ENCODE measurements at places on chromosomes 13 and 19.
A peak's percentile ranks its signal among the peaks of the same experiment; 100 is the strongest.

DNA sequence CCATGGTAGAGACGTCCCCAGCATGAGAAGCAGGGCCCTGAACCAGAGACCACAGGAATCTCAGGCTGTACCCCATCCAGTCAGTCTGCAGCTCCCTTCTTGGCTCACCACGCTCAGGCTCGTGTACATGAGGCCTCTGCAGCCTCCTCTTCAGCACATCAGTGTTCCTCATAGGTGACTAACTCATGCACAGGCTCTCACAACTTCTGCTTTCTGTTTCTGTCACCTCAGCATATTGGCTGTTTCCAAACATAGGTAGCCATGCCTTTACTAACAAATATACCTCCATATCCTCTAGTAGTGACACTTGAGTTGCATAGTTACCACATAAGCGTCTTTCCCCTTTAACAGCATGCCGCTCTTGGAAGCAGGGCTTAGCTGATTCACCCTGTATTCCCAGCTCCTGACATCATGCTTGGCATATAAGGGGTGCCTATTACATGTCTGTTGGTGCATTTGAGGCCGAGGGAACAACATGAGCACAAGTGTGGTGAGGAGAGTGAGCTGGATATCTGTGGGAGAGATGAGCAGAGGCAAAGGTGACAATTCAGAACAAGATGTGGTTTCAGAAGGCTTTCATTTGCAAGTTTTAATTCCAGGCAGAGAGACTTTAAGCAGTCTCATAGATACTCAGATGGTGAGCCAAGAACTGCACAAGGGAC, 16.7 kb downstream of the ZNF473 start:
- DNase-seq, result no peak

- DNase-seq, result no peak
These were observed 22.4 kb upstream of the C13orf46 start for GRCh38 chr13:113996081-113996911.

GRCh38 chr13:51926528-51926885, 64.7 kb downstream of the CCDC70 start:
- no peak for DNase-seq

- no peak for DNase-seq
These were observed 11.5 kb upstream of the TFDP1 start for GRCh38 chr13:113573065-113573464.

DNA sequence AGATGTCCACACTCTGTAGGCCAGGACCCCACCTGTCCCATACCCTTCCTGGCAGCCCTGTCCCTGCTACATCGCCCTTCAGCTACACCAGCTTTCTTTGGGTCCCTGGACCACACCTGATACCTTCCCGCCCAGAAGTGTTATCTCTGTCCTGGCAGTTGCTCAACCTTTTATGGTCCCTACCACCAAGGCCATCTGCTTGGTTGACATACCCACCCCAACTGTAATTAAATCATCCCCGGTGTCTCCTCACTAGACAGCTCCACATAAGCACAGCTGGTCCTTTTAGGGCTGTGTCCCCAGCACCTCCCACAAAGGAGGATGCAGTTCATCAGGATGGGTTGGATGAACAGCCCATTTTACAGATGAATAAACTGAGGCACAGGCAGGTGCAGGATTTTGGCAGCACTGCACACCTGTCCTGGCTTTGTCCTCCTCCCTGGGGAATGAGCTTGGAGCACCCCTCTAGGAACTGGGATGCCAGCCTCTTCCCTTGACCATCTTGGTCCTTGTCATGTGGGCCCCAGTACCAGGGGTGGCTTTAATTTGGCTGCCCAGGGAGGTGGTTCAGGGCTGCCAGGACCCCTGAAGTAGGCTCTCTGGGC, 12.9 kb downstream of the NACC1 start:
- no peak for DNase-seq

DNA sequence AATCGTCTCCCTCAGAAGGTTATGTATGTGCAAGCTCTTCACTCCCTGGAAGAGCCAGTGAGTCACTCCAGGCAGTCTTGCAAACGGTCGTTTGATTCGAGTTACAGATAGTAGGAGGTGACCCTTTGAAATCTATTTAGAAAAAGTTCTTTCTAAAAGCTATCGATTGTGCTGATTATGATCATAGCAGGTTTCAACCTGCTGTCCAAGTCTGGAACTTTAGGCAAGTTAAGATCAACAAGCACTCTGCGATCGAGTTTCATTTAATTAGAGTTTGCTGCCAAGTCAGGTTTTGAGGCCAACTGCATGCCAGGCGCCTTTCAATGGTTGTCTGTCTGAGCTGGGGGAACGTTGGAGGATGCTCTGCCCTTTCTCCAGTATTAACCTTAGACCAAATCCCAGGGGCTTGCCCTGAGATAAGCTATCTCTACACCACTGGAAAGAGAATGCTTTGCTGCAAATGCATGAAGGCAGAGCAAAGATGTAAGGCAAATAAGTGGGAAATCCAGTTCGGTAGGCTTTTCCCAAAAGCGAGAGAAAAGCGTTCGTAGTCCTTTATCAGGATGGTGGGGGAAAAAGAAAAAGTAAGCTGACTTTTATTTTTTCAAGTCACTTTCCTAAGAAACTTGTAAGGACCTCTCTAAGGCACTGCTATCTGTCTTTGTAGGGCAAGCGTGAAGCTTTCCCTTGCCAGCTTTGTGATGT, 287.5 kb downstream of the ATP8A2 start:
- DNase-seq, result no peak

DNA sequence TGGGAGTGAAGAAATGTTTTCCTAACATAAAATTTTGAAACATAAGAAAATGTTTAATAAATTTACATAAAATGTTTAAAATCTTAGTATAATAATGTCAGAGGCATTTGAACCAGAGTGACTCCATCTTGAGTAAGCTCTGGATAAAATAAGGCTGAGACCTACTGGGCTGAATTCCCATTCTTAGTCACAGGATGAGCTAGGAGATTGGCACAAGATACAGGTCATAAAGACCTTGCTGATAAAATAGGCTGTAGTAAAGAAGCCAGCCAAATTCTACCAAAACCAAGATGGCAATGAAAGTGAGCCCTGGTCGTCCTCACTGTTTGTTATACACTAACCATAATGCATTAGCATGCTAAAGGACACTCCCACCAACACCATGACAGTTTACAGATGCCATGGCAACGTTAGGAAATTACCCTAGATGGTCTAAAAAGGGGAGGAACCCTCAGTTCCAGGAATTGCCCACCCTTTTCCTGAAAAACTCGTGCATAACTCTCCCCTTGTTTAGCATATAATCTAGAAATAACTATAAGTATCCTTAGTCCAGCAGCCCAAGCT, 1184.0 kb downstream of the UQCRFS1 start:
- DNase-seq, result no peak

DNA sequence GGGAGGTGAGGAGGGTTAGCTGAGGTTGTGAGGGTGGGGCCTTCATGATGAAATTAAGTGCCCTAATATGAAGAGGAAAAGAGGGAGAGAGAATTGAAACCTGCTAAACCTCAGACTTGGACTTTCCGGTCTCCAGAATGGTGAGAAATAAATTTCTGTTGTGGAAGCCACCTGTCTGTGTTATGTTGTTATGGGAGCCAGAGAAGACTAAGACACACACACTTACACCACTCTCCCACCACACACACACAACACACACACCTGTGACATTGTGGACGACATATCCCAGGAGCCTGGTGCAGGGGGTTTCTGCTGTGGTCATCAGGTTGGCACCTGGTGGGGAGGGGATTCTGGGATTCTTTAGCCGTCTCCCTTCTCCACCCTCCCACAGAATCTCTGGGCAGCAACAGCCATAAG, 14.0 kb downstream of the KLK4 start:
- no peak for DNase-seq

DNA sequence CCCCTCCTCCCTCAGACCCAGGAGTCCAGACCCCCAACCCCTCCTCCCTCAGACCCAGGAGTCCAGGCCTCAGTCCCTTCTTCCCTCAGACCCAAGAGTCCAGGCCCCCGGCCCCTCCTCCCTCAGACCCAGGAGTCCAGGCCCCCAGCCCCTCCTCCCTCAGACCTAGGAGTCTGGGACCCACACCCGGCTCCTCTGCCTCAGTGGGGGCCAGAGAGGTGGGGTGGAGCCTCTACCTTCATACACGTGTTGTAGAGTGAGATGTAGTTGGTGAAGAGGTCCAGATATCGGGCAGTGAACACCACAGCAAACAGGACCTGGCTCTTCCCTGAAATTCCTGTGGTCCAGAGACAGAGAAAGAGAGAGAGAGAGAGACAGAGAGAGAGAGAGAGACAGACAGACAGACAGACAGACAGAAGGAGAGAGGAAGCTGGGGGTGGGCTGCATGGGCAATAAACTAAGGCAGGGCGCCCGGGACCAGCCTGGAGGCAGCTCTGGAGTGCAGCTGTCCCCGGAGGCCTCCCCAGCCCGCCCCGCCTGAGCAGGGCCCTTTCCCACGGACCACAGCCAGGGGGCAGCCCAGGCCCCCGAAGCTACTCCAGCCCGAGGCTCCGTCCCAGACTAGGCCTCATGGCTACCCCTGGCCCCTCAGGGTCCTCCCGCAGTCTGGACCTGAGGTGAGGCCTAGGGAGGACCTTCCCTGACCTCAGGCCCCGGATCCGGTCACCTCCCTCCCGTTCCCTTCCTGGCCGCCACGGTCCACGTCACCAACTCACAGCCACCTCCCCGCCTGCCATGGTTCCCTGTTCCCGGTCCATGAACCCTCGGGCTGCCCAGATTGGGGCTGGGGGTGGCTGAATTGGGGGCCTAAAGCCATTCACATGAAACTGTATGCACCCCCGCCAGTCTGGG, 907 bp downstream of the KDELR1 start:
- DNase-seq, result peak; percentile 61

DNA sequence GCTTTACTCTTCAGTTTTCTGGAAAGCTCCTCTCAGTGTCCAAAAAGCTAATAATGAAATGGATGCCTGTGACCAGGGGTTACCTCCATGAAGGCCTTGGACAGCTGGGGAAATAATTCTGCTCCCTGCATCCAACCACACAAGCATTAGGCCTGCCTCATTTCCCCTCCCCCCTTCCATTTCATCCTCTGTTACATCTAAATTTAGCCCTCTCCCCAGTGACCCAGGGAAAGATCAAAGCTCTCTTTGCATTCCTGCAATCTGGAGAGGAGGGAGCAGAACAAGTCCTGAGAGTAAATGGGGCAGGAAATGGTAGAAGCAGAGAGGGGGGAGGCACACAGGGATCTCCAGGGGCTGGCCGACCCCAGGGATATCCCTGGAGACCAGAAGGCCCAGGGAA, 452.7 kb downstream of the TSHZ3 start:
- no peak for DNase-seq

DNA sequence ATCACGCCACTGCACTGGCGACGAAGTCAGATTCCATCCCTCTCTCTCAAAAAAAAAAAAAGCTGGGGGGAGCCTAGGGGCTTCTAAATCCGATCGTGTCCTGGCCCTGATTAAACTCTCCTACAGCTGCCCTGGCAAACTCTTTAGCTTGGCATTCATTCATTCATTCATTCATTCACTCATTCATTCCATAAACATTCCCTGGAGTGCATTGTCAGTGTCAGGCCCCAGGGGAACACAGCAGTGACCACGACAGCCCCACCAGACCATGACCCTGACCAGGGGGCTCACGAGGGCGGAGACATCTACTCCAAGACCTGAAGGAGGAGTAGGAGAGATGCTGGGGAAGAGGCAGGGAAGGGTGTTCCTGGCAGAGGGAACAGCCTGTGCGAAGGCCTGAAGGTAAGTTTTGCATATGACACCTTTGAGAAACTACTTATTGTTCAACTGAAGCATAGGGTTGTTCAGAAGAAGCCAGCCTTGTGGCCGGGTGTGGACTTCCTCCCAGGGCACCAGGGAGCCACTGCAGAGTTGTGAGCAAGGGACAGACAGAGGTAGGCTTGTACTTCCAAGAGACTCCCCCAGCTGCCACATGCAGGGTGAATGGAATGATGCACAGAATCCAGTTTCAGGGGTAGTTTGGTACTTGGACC, 24.5 kb downstream of the CEACAM16 start:
- no peak for DNase-seq

GRCh38 chr19:12156223-12157058, at the start of gene ZNF625:
Gene ZNF625 (minus strand): TSS chr19:12156734. CDS start chr19:12156558, 176 bp downstream.
- DNase-seq, result peak; percentile 93

DNA sequence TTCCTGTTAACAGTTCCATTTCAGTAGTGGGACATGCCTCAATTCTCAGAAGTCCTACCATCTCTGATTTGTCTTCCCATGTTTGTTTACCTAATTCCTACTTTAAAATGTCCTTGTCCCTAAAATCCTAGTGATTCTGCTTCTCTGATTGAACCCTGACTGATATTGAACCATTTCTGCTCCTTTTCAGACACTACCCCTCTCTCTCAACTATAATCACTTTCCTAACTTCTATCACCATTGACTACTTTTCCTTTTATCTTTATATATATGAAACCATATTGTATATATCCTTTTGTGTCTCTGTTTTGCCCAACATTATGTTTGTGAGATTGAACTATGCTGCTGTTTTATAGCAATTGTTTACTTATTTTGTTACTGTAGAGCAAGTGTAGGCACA, 15.6 kb upstream of the ZNF227 start:
- DNase-seq, result no peak

GRCh38 chr19:51493776-51494175, 7.8 kb downstream of the SIGLEC12 start:
- no peak for DNase-seq

- DNase-seq, result no peak
These were observed 2269.2 kb upstream of the PCDH20 start for GRCh38 chr13:63684822-63685221.

DNA sequence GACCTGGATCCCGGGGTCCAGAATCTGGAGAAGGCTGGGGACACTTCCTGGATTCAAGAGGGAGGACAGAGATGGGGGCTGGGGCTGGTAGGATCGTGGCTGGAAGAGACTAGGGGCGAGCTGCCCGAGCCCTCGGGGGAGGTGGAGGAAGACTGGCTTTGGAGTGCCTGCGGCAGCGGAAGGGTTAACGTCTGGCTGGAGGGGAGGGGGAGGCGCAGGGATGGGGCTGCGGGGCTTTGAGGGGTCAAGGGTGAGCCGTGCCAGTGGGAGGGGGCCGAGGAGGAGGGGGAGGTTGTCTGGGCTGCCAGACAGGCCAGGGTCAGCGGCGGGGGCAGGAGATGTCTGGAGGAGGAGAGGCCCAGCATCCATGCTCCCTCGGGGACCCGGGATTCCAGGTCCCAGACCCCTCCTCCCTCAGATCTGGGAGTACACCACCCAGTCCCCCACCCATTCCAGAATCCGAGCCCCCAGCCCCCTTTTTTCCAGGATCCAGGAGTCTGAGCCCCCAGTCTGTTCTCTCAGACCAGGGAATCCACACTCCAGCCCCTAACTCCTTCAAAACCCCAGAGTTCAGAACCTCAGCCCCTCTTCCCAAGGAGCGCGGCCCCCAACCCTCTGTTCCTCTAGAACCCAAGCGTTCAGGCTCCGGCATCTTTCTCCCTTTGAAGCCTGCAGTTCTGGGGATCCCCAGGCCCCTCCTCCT, 3.2 kb upstream of the SPACA6 start:
- DNase-seq, result peak; percentile 43

- DNase-seq, result peak; percentile 8
These were observed 67.4 kb upstream of the CLDN10 start for GRCh38 chr13:95485045-95485517.

Data from RPMI7951 (cell line).